ENCODE measurements at places on chromosomes 2 and 18. TPM values are rescaled to one million over a fixed set of nuclear protein-coding genes. Genes with fewer than 3 reads are reported as not detected.

The SERPINB3 gene
- total RNA-seq: not detected

The ANKRD30BL gene
- total RNA-seq: not detected

The CD302 gene
- total RNA-seq: 7.1 TPM

The VWA3B gene
- total RNA-seq: not detected

The PPP1R1C gene
- total RNA-seq: 2.2 TPM

The TEX44 gene
- not detected for total RNA-seq

The DAPL1 gene
- not detected for total RNA-seq

The NEUROD1 gene
- not detected for total RNA-seq

The CHST10 gene
- 11.0 TPM for total RNA-seq

The POTEC gene
- not detected for total RNA-seq

The EGR4 gene
- not detected for total RNA-seq

The NT5DC4 gene
- 0.11 TPM for total RNA-seq

The EPHA4 gene
- 33.2 TPM for total RNA-seq

The GPR39 gene
- total RNA-seq: 3.1 TPM

The ARHGAP25 gene
- 1.1 TPM for total RNA-seq

The LIMS2 gene
- total RNA-seq: 1.4 TPM

The SFTPB gene
- under 0.01 TPM for total RNA-seq

The RAPGEF4 gene
- 1.00 TPM for total RNA-seq

The AMER3 gene
- not detected for total RNA-seq

The ARHGAP28 gene
- total RNA-seq: 5.9 TPM

The TXNDC2 gene
- 0.22 TPM for total RNA-seq

The CCDC150 gene
- total RNA-seq: 6.4 TPM

The DRC1 gene
- total RNA-seq: 0.22 TPM

The FHOD3 gene
- 19.7 TPM for total RNA-seq

The CGREF1 gene
- 6.2 TPM for total RNA-seq

The CFLAR gene
- 100 TPM for total RNA-seq

The SIX2 gene
- total RNA-seq: 1.1 TPM

The IL36RN gene
- total RNA-seq: not detected

The ABCG8 gene
- not detected for total RNA-seq

The GNLY gene
- not detected for total RNA-seq

The CAPN14 gene
- 0.12 TPM for total RNA-seq

The KCNG2 gene
- not detected for total RNA-seq

The KCNE4 gene
- total RNA-seq: 12.6 TPM

The SDC1 gene
- 117 TPM for total RNA-seq

The BCL11A gene
- 0.37 TPM for total RNA-seq

The GBX2 gene
- not detected for total RNA-seq

The ALPI gene
- total RNA-seq: not detected

The RBKS gene
- 1.4 TPM for total RNA-seq

The GAL3ST2 gene
- total RNA-seq: 0.44 TPM

The HTR2B gene
- total RNA-seq: 19.3 TPM

The CDCA7 gene
- total RNA-seq: 6.7 TPM

The SLC30A3 gene
- total RNA-seq: 0.87 TPM

The TMEM237 gene
- total RNA-seq: 44.3 TPM

Measured in uterine smooth muscle cell (primary cell).